Stimulated activated CD4-positive, alpha-beta T cell treated with anti-CD3 and anti-CD28 coated beads, Interleukin-4, amount 100 ng/mL, for 4 hours (primary cell): ENCODE measurements at places on chromosomes 7 and 10.
A peak's percentile ranks its signal among the peaks of the same experiment; 100 is the strongest.

GRCh38 chr7:142438923-142439515 is 181.2 kb upstream of the PRSS58 start:
- DNase-seq, result no peak

DNA sequence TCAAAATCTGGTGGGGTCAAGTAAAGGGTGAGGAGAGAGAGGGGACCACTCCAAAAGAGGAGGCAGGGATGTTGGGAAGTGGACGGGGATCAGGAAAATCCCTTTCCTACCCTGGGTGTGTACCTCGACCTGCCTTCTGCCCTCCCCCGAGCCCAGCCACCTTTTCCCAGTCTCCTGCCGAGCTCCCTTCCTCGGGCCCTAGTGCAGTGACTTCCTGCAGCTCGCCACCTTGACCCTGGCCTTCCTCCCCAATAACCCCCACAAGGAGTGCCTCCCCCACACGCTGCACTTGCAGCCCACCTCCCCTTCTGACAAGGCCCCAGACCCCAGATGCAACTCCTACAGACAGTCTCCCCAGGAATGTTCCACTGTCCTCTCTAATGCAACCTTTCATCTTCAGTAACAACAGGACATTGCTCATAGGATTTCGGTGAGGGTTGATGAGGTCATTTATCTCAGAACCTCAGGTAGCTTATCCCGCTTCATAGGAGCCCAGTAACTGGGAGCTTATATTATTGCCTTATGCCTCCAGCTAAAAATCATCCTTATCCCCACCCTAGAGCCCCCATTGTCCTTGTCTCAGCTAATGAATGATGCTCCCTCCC is 90.1 kb downstream of the MKI67 start:
- DNase-seq, result no peak

DNA sequence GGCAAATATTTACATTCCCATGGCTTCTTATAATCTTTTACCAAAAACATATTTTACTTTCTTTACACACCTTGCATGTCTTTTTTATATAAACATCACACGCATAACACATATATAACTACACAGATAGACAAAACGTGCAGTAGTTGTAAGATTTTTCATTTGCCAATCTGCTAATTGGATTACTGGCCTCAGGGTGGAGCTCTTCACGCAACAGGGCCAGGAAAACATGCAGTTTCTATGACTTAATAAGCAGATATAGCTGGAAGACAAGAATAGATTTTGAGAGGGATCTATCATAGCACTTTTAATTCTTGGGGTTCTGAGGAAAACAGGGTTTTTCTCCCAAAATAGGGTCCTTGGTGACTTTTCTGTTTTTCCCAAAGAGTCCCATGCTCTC is 12.7 kb downstream of the ACADSB start:
- no peak for DNase-seq

- no peak for DNase-seq
Observed at GRCh38 chr10:125811251-125811650, 11.8 kb downstream of the UROS start.

- DNase-seq, result no peak
Observed at GRCh38 chr10:98577578-98577977, 130.8 kb upstream of the HPS1 start.

- DNase-seq, result no peak
Observed at GRCh38 chr10:30637881-30638467, 8.4 kb upstream of the LYZL2 start.

- no peak for DNase-seq
Observed at GRCh38 chr7:16492513-16493062, 27.1 kb upstream of the SOSTDC1 start.

- no peak for DNase-seq
Observed at GRCh38 chr7:151537818-151538561, 18.3 kb upstream of the RHEB start.

- no peak for DNase-seq
Observed at GRCh38 chr7:152370297-152370696, 65.5 kb downstream of the KMT2C start.

GRCh38 chr7:1244700-1245523 is 12.2 kb downstream of the UNCX start:
- no peak for DNase-seq

GRCh38 chr7:130912082-130912861 is 178.3 kb upstream of the KLF14 start:
- DNase-seq, result no peak

DNA sequence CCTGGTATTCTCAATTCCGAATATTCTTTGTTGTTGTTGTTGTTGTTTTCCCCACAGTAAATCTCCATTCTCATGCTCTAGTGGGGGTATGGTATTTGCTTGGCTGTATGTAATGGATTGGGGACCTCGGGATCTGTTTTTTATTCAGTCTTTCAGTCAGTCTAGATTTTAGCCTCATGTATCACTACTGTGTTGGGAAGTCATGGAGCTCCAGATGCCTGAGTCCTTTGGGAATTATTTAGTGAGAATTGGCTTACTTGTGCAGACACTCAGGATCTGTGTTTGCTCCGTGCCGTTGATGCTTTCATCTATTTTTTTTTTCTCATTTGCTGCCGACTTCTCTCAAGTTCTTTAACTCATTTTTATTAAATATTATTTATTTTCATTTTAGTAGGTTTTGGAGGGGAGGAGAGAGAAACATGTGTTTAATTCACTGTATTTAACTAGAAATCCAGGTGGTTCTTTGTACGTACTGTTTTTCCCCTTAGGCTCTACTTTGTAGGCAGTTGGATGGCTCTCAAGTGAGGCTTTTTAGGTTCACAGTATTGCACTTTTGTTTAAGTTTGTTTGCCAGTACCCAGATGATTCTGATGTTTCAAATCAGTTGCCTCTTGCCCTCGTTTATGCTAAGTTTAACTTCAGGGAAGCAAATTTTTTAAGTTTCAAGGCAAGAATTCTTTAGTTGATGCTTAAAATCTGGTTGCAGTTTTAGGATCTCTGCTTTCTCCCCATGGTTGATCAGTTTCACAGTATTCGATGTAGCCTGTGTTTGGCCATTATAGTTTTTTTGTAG is 36.9 kb downstream of the ZNRF2 start:
- no peak for DNase-seq

GRCh38 chr10:72483471-72483870 is 128.8 kb upstream of the DNAJB12 start:
- no peak for DNase-seq

GRCh38 chr7:91852263-91852741 is 28.2 kb downstream of the MTERF1 start:
- no peak for DNase-seq

DNA sequence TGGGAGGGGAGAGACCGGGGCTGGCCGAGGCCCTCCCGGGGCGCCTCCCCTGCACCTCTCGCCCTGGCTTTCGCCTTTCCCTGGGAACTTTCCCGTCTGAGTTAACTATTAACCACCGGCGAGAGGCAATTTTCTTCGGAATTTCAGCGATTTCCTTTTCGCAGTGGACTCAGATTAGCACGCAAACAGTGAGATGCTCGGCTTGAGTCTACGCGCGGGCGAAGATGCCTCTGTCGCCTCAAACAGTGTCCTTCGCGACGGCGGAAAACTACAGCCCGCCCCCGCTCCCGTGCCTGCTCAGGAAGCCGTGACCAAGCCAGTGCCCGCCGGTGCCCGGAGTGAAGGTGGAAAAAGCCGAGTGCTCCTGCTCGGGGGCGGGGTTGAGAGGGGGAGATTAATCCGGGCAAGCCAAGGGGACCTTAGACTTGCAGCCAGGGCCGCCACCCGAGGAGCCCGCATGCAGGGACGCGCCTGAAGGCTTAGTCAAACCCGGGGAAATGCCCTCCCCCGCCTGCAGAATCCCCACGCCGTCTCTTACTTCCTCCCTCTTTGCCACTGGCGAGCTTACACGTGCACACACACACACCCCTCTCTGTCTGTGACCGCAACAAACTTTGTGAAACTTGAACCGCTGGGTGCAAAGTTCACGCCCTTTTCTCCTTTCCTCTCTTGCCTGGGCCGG is 14.5 kb upstream of the PAX2 start:
- peak; percentile 36 for DNase-seq

DNA sequence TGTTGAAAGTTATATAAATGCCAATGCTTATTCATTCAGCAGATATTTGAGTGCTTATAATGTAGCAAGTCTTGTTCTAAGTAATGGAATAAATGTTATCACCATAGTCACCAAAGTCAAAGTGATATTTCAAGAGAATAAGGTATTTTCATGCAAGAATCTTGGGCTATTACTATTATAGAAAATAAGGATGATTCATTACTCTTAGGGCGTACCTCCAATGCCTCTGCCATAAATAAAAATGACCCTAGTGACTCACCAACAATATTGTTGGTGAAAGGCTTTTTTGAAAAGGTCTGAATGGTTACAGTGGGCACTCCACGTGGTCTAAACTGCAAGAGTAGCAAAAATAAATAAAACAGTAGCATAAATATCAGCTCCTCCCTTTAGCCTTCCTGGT is 68.4 kb downstream of the RALA start:
- no peak for DNase-seq

DNA sequence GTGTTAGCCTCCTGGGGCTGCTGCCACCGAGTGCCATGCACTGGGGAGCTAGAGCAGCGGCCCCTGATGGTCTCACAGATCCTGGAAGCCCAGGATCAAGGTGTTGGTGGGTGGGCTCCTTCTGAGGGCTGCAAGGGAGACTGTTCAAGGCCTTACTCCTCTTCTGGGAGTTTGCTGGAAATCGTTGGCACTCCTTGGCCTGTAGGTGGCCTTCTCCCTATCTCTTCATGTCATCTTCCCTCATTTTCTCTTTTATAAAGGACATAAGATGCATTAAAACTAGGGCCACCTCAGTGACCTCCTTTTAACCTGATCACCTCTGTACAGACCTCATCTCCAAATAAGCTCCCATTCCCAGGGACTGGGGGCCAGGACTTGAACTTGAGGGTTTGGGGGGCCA is 27.0 kb upstream of the ZNF862 start:
- no peak for DNase-seq

GRCh38 chr10:109914966-109915365 is 8.3 kb downstream of the XPNPEP1 start:
- DNase-seq, result peak; percentile 58

DNA sequence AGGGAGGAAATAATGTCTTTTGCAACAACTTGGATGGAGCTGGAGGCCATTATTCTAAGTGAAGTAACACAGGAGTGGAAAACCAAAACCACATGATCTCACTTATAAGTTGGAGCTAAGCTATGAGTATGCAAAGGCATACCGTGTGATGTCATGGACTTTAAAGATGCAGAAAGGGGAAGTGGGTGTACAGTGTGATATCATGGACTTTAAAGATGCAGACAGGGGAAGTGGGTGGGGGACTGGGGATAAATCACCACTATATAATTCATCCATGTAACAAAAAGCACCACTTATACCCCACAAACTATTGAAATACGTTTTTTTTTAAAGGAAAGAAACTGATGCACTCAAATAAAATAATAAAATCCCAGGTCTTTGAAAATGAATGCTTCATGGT is 29.5 kb downstream of the LYZL2 start:
- no peak for DNase-seq

- no peak for DNase-seq
Observed at GRCh38 chr10:1461016-1461415, 276.3 kb downstream of the ADARB2 start.

DNA sequence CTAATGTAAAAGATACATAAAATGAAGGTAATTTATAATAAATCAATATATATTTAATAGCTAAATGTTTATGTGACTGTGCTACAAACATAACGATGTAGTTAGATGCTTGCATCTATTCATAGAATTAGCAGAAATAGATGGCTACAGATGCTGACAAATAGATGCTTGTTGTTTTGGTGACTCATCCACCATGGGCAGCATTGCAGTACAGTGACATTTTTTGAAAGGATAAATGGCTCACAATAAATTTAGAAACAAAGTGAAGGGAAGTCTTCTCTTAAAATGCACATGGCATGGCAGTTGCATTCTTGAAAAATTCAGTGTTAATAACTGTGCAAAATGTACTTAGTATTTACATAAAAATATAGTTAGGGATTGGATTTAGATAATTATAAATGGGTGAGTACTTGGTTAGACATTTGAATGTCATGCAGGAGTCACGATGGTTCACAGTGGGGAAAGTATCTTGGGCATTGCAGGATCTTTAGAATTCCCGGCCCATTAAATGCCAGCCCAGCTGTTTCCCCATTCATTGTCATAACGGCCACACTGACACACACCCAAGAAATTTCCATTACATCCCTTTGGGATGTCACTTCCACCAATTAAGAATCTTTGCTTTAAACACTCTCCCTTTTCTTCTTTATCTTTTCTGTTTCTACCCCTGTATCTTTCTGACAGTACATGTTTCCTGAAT is 564.1 kb downstream of the ATRNL1 start:
- no peak for DNase-seq

DNA sequence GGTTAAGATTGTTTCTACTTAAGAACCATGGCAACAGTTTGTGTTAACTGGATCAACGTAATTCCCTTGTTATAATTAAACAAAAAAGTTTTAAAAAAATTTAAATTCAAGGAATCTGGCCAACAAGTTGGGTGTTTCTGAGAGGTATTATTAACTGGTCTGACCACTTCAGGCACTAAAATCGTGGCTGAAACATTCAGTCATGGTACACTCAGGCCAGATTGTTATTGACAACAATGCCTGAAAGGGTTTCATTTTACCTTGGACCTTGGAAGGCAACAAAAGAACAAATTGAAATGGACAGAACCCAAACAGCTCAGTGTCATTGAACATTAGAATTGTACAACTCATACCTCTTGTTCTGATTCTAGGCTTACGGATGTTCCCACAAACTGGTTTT is 103.3 kb upstream of the ARMC3 start:
- DNase-seq, result no peak

GRCh38 chr10:47062441-47063200 is 151.4 kb downstream of the PTPN20 start:
- DNase-seq, result no peak

DNA sequence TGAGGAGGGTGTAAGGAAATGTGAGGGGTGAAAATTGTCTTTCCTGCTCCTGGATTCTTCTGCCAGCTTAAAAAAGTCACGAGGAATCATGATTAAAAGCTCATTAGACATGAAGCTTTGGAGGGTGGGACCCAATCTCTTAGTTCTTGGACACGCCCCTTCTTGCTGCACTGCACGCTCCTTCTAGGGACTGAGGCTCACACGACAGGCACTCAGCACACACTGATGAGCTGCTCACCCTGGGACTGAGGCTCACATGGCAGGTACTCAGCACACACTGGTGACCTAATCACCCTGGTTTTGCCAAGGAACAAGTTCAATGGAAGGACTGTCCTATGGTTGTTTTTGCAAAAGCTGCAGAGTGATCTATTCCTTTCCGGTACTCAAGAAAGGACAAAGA is 65.8 kb upstream of the ELMO1 start:
- DNase-seq, result no peak

- no peak for DNase-seq
Observed at GRCh38 chr7:114432703-114433102, 18.1 kb downstream of the FOXP2 start.
